T47D (cell line): ENCODE measurements at places on chromosomes 2 and 18.

GRCh38 chr2:65129286-65129825, 550 bp downstream of the RAB1A start:
- DNase-seq: no peak

DNA sequence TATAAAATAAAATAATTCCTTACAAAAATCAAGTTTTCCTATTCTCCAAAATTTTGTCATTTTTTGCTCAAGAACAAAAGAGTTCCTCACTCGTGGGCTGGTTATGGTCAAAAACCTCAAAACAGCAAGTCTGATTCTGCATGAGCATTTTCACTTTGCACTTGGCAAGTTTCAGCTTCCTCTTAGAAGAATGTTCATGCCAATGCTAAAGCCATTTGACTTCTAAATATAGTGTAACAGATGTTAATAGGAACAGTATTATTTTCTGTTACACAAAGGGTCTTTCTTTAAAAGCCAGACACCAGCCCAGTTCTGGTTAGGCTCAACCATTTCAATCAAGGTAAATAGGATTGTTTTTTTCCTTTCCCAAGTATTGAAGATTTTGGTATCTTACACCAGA, 261.3 kb upstream of the CCDC68 start:
- DNase-seq: no peak

- no peak for DNase-seq
Measured at GRCh38 chr2:140247451-140248195, 1467.4 kb upstream of the NXPH2 start.

GRCh38 chr18:57343833-57344232, 8.5 kb upstream of the ST8SIA3 start:
- no peak for DNase-seq

DNA sequence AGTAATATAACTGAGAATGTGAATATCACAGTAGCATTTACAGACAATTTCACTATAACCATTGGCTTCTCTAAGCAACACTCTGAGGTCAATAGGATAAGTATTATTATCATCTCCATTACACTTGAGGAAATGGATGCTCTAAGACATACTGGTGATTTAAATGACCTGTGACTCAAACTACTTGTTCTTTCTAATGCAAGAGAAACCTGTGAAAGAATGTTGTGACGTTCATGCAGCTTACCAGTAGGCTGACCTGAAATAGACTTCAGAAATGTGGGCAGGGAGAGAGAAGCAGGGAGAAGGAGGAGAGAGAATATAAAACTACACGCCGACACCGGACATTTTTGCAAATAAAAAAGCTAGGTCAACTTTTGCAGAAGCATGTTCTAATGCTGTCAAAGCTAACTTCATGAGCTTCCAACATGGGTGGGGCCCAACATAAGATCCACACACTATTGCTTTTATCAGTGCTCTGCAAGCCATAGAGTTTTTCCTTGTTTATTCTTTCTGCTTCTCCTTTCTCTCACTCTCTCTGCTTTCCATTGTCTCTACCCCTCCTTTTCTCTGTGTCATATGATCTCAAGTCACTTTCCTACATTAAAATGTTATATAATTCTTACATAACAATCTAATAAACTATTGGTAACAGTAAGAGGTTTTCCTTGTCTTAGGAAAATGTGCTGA, 217.6 kb upstream of the FN1 start:
- DNase-seq: no peak

DNA sequence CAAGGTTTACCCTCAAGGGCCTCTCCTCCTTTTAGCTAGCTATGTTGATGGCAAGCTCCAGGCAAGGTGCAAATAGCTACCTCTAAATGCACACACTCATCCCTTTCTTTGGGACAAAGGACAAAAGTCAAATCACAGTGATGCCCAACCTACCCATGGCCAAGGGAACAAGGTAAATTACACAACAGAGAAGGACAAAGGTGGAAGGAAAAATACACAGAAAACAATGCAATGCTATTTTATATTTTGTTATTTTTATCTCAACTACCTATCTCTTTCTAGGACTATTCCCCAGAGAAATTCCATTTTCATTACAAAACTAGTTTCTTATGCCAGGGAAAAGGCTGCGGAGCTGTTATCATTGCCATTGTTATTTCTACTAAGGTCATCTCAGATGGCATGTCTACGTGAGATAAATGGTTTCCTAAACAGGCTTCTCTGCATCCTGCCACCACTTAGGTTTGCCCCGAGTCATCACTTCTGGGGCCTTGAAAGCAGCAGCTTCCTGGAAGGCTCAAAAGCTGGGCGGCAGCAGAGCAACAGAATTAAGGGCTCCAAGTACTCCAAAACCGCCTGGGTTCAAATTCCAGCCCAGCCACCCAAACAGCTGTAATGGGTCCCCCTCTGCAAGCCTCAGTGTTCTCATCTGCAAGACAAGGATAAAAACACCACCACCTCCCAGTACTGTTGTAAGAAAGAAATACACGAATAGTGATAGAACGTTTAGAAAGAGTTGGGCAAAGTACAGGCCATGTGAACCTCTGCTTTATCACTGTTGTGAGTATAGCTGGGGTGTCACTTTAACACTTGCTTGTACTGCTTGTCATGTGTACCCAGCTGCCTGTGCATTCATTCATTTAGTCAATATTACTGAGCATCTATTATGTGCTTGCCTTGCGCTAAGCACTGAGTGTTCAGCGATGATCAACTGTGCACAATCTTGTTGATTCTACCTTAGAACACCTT, 20.9 kb downstream of the BCL2 start:
- no peak for DNase-seq
